ENCODE measurements at places on chromosomes 7 and 10. TPM values are rescaled to one million over a fixed set of nuclear protein-coding genes. Genes with fewer than 3 reads are reported as not detected.

Gene NDUFA5
- total RNA-seq, result 60.4 TPM

Gene ECHDC3
- 13.8 TPM for total RNA-seq

Gene MYOZ1
- not detected for total RNA-seq

Gene HECW1
- total RNA-seq, result 7.8 TPM

Gene COL26A1
- not detected for total RNA-seq

Gene SEMA3D
- total RNA-seq, result 2.5 TPM

GRCh38 chr10:49678827-49679479, 498 bp upstream of the C10orf53 start:
- no peaks in the 10 kb centered on the region for H3K4me1 ChIP-seq
- no peaks in the 10 kb centered on the region for H3K27me3 ChIP-seq
- no peaks in the 10 kb centered on the region for H3K36me3 ChIP-seq
- no peak for DNase-seq

DNA sequence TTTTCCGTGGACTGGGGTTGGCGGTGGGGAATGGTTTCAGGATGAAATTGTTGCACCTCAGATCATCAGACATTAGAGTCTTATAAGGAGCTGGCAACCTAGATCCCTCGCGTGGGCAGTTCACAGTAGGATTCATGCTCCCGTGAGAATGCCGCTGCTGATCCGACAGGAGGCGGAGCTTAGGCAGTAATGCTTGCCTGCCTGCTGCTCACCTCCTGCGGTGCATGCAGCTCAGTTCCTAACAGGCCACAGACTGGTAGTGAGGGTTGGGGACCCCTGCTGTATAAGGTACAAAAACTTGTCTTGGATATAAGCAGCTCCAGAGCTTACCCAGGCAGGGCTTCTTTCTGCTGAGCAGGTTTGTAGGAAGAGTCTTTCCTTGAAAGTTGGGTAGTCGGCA, 53.9 kb downstream of the SHH start:
- H3K4me1 ChIP-seq, result peaks cover 38% of the 10 kb centered on the region
- no peaks in the 10 kb centered on the region for H3K27me3 ChIP-seq
- no peak overlapping the region for H3K4me3 ChIP-seq
- H3K27ac ChIP-seq, result no peak overlapping the region
- DNase-seq, result no peak

DNA sequence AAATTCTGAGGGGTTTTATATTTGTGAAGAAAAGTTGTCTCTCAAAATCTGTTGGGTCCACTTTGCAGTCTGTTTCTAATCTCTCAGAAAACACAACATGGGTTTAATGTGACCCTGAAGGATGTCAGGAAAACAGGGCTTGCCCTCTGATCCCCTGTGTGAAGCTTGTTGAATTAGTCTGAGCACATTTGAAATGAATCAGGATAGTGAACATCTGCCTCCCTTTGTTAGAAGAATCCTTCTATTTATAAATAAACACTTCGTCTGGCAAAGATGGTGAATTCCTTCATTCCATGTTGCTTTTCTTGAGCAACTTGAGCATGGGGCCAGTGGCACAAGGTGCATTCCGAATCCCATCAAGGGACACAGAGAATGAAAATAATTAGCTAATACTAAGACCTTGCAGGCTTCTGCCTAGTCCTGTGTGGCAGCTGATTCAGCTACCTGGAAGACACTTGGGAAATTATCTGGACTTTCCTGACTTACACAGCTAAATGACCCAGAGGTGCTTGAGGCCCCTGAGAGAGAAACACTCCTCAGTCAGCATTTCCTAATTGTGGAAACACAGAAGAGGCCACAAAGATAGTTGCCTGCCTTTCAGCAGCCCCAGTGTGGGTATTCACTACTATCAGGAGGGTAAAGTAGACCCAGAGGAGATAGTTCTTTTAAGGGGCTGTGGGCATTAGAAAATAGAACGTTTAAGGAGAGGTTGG, 305.5 kb downstream of the C7orf25 start:
- peaks cover 26% of the 10 kb centered on the region for H3K4me1 ChIP-seq
- no peaks in the 10 kb centered on the region for H3K36me3 ChIP-seq
- H3K27ac ChIP-seq, result peak overlapping the region; percentile 44
- H3K27me3 ChIP-seq, result no peaks in the 10 kb centered on the region

DNA sequence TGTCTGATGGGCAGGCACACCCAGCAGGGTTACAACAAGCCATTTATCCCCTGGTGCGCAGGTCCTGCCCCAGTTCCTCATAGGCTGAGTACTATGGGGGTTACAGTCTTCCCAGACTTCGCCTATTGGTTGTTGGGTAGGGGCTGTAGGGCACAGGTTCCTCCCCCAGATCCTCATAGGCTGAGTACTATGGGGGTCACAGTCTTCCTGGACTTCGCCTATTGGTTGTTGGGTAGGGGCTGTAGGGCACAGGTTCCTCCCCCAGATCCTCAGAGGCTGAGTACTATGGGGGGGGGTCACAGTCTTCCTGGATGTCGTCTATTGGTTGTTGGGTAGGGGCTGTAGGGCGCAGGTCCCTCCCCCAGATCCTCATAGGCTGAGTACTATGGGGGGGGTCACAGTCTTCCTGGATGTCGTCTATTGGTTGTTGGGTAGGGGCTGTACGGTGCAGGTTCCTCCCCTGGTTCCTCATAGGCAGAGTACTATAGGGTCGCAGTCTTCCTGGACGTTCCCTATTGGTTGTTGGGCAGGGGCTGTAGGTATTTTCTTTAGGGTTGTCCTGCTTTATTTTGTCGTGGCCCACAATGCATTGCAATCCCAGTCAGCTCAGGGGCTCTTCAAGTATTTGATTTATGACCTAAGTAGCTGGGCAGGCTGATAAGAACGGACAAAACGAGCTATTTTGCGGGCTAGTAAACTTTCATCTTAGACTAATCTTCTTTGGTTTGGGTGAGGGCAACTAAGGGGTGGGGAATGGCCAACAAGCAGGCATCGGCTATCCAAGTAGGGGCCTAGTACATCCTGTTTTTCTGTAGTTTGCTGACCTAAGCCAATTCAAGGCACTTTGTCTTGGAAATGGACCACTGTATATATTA, 3.4 kb downstream of the LRRC27 start:
- no peak overlapping the region for H3K4me3 ChIP-seq
- H3K27me3 ChIP-seq, result no peaks in the 10 kb centered on the region

DNA sequence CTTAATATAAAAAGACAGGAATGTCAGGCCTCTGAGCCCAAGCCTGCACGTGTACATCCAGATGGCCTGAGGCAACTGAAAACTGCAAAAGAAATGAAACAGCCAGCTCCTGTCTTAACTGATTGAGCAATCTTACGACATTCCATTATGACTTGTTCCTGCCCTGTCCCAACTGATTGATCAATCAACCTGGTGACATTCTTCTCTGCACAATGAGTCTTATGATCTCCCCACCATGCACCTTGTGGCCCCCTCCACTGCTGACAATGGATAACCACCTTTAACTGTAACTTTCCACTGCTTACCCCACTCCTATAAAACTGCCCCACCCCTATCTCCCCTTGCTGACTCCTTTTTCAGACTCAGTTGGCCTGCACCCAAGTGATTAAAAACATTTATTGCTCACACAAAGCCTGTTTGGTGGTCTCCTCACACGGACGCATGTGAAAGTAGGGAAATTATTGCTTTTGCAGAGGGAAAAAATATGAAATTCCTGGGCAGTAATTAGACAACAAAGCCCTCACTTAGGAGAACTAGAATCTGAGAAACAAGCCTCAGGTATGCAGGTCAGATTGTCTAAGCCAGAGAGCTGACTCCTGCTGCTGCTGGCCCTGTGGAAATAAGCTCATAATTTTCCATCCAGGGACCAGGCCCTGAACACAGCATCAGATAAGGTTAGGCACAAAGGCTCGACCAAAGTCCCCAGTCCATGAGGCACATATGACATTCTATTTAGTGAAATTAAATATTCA, 5.3 kb downstream of the CYP3A7 start:
- H3K36me3 ChIP-seq, result no peaks in the 10 kb centered on the region
- DNase-seq, result no peak
- no peaks in the 10 kb centered on the region for H3K4me1 ChIP-seq
- no peak overlapping the region for H3K27ac ChIP-seq
- H3K27me3 ChIP-seq, result no peaks in the 10 kb centered on the region

GRCh38 chr10:7263616-7264015, 147.2 kb downstream of the SFMBT2 start:
- DNase-seq, result no peak
- no peaks in the 10 kb centered on the region for H3K36me3 ChIP-seq
- no peaks in the 10 kb centered on the region for H3K27me3 ChIP-seq

GRCh38 chr10:109977382-109977806, 30.4 kb upstream of the ADD3 start:
- H3K4me1 ChIP-seq, result peaks cover 9% of the 10 kb centered on the region
- no peaks in the 10 kb centered on the region for H3K36me3 ChIP-seq
- DNase-seq, result no peak
- peak overlapping the region; percentile 6 for H3K27ac ChIP-seq
- H3K4me3 ChIP-seq, result no peak overlapping the region

- H3K27ac ChIP-seq, result no peak overlapping the region
- peak; percentile 74 for DNase-seq
- no peak overlapping the region for H3K4me3 ChIP-seq
- no peaks in the 10 kb centered on the region for H3K36me3 ChIP-seq
Measured at GRCh38 chr7:139016931-139017511, 18.8 kb downstream of the ZC3HAV1L start.

GRCh38 chr10:33279276-33279675, 55.2 kb downstream of the NRP1 start:
- DNase-seq, result no peak
- no peak overlapping the region for H3K4me3 ChIP-seq
- H3K27ac ChIP-seq, result peak overlapping the region; percentile 18
- no peaks in the 10 kb centered on the region for H3K27me3 ChIP-seq
- peaks cover 30% of the 10 kb centered on the region for H3K4me1 ChIP-seq
- H3K36me3 ChIP-seq, result no peaks in the 10 kb centered on the region

- no peak overlapping the region for H3K4me3 ChIP-seq
- H3K27ac ChIP-seq, result no peak overlapping the region
- H3K27me3 ChIP-seq, result no peaks in the 10 kb centered on the region
- H3K36me3 ChIP-seq, result no peaks in the 10 kb centered on the region
- no peaks in the 10 kb centered on the region for H3K4me1 ChIP-seq
Measured at GRCh38 chr10:112302335-112302734, 19.1 kb downstream of the TECTB start.

DNA sequence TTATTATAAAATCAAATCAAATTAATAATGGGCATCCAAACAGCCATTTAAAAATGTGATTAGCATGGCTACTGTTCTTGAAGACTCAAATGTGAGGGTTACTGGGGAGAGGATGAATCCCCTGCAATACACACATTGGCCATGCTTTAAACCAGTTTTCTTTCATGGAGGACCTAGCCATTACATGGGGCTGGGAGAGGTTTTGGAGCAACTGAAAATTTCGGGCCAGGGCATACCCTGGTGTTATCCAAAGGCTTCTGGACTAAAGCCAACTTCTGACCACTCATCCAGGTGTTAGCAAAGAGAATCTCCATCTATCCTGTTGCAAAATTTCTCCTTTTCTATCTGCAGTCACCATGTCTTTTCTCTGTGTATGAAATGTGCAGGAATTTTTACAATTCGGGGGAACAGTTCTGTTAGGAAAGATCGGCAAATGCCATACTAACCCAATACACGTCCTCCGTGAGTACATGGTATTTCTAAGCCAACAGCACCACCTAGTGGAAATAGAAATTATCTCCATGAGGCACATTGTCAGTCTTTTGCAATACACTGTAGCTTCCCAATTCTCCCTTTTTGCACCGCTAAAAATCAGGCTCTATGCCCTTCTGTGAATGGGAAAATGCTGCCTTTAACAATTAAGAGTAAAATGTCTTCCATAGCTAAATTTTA, 47.0 kb upstream of the ZNF107 start:
- H3K4me3 ChIP-seq, result no peak overlapping the region
- no peak overlapping the region for H3K27ac ChIP-seq
- DNase-seq, result no peak
- no peaks in the 10 kb centered on the region for H3K27me3 ChIP-seq
- H3K36me3 ChIP-seq, result no peaks in the 10 kb centered on the region

DNA sequence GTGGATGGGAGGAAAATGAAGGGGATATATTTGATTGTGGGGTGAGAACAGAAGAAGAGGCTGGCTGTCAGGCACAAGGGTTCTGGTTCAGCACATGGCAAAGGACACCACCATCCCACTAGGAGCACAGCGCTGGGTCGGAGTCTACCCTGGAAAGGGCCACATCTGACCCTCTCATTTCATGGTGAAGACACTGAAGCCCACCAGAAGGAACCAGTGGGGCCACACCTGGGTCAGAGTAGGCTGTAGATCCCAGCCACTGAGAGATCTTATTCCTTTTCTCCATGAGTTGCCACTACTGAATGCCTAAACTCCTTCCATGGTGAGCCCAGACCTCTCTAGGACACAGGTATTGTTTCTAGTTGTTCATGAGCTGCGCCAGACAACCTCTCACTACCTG, 25.8 kb downstream of the SFTPD start:
- DNase-seq, result no peak
- no peaks in the 10 kb centered on the region for H3K27me3 ChIP-seq
- H3K27ac ChIP-seq, result no peak overlapping the region
- no peaks in the 10 kb centered on the region for H3K4me1 ChIP-seq

- H3K27ac ChIP-seq, result no peak overlapping the region
- no peaks in the 10 kb centered on the region for H3K36me3 ChIP-seq
- no peaks in the 10 kb centered on the region for H3K27me3 ChIP-seq
- no peaks in the 10 kb centered on the region for H3K4me1 ChIP-seq
Measured at GRCh38 chr7:136064081-136064480, 86.9 kb upstream of the MTPN start.

GRCh38 chr7:50456371-50457123, 6.4 kb upstream of the FIGNL1 start:
- H3K27ac ChIP-seq, result no peak overlapping the region

DNA sequence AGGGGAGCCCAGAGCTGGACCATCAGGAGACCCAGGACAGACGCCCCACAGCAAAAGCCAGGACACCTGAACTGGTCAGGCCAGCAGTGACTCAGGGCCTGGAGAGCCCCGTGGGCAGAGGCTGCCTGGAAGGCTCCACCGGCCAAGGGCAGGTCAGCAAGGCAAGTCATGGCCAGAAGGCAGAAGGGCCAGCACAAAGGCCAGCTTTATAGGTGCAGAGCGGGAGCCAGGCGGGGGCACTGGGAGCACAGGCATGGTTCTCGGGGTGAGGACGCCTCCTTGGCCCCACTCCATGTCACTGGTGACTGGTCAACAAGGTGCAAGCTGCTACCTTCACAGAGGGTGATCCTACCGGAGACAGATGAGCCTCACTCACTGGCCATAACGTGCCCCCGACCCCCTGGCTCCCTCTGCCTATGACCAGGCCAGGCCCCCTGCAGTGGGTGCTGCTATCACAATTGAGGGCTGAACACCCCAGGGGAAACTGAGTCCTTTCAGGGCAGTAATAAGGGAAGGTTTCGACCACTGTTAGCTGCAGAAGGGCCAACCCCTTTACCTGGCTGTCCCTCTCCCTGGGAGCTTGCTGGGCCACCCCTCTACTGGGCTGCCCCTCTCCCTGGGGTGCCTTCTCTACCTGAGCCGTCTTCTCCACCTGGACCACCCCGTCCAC, 317.4 kb downstream of the PTPRN2 start:
- no peaks in the 10 kb centered on the region for H3K4me1 ChIP-seq
- H3K36me3 ChIP-seq, result no peaks in the 10 kb centered on the region
- H3K27me3 ChIP-seq, result no peaks in the 10 kb centered on the region
- peak; percentile 57 for DNase-seq
- H3K27ac ChIP-seq, result no peak overlapping the region
